ENCODE measurements at places on chromosomes 3 and 15.

DNA sequence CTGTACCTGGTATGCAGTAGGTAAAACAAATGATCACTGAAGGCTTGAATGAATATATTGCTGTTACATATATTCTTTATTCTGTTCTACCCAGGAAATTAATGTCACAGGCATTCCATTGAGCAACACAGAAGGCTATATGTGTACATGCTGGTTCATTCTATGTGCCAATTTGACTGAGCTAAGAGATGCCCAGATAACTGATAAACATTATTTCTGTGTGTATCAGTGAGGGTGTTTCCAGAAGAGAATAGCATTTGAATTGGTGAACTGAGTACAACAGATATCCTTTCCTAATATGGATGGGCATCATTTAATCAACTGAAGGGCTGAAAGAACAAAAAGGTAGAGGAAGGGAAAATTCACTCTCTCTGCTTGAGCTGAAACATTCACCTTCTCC lies 886.8 kb downstream of the FHIT start:
- no peak for DNase-seq

DNA sequence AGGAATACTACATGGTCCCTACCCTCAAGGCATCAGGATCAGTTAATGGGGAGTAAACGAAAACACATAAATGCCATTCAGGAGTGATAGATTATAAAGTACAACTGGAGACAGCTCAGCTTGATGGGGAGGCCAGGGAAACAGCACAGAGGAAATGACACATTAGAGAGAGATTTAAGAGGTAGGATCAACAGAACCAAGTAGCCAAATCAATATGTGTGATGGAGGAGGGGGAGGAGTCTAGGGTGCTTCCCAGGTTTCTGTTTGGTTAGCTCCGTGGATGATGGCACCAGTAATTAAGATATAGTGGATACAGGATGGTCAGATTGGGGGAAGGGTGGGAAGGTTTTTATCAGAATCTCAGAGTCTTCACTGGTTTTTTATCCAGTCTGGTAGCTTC lies 229.5 kb upstream of the ROPN1 start:
- no peak for DNase-seq

GRCh38 chr3:61331929-61332552 lies 80.8 kb upstream of the FHIT start:
- DNase-seq, result no peak

DNA sequence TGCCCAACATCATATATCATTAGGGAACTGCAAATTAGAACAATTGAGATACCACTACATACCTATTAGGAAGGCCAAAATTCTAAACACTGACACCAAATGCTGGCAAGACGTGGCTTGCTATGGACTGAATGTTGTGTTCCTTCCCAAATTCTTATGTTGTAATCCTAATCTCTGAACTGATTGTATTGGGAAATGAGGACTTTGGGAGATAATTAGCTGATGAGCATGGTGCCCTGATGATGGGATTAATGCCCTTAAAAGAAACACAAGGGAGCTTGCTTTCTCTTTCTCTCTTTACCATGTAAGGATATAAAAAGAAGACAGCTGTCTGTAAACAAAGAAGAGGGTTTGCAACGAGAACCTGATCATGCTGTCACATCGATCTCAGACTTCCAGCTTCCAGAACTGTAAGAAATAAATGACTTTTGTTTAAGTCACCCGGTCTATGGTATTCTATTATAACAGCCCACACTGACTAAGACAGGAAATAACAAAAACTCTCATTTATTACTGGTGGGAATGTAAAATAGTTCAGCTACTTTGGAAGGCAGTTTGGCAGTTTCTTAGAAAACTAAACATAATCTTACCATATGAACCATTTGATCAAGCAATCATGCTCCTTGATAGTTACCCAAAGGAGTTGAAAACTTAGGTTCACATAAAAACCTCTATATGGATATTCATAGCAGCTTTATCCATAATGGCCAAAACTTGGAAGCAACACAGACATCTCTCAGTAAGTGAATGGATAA lies 458.3 kb upstream of the CBLB start:
- DNase-seq, result no peak

GRCh38 chr15:78179906-78180305 lies 30.7 kb downstream of the IDH3A start:
- DNase-seq, result no peak

GRCh38 chr3:61559136-61559731 lies 2.1 kb upstream of the PTPRG start:
- DNase-seq, result no peak

DNA sequence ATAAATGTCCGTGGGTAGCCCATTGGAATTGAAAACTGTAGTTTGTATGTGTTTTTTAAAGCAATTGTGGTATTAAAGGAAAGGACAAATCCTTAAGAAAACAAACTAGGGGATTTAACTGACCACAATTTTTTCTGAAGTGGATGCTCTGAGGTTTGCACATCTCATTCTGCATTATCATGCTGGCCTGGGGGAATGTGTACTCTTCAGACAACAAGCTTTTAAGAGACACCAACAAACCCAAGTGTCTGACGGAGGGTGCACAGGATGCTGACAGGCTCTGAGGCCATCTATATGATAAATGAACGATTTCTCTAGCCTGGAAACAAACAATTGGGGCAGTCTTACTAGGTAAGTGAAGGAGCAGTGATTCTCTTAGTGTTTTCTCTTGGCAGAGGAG lies 9.1 kb downstream of the LINS1 start:
- DNase-seq, result no peak
